ENCODE measurements at places on chromosomes 7 and 10. TPM values are rescaled to one million over a fixed set of nuclear protein-coding genes. Genes with fewer than 3 reads are reported as not detected.

- no peak for DNase-seq
- H3K4me1 ChIP-seq: peaks cover 7% of the 10 kb centered on the region
- no peak overlapping the region for H3K27ac ChIP-seq
- H3K4me3 ChIP-seq: no peak overlapping the region
- H3K27me3 ChIP-seq: no peaks in the 10 kb centered on the region
Measured at GRCh38 chr7:106203473-106203872, 81.3 kb downstream of the NAMPT start.

MEST gene
- 16.4 TPM for total RNA-seq

- DNase-seq: no peak
- no peaks in the 10 kb centered on the region for H3K36me3 ChIP-seq
- no peaks in the 10 kb centered on the region for H3K4me1 ChIP-seq
- H3K27ac ChIP-seq: no peak overlapping the region
- H3K4me3 ChIP-seq: no peak overlapping the region
- no peaks in the 10 kb centered on the region for H3K27me3 ChIP-seq
Measured at GRCh38 chr7:141427134-141427533, 124.1 kb upstream of the AGK start.

DNA sequence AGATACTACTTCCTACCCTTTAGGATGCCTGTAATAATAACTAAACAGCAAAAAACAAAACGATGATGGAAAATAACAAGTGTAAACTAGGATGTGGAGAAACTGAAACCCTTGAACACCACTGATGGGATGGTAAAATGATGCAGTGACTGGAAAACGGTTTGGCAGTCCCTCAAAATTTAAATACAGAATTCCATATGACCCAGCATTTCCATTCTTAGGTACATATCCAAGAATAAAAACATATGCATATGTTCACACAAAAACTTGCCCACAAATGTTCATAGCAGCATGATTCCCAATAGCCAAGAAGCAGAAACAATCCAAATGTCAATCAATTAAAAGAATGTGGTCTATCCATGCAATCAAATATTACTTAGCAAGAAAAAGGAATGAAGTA lies 25.8 kb downstream of the SMURF1 start:
- H3K27ac ChIP-seq: peak overlapping the region; percentile 13
- H3K4me3 ChIP-seq: no peak overlapping the region

CLCN1 gene
- total RNA-seq: not detected

DNA sequence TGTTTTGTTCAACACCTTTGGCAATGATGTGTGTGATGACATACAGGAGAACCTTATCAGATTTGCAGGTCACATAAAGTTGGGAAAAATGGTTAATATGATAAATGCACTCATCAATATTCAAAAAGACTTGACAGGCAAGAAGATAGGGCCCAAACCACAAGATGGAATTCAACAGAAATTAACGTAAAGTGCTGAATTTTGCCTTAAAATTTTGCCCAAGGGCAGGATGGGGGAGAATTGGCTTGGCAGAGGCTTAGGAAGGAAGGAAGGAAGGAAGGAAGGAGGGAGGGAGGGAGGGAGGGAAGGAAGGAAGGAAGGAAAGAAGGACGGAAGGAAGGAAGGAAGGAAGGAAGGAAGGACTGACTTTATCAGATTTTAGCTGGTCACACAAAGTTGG lies 35.3 kb downstream of the CARD11 start:
- H3K4me1 ChIP-seq: no peaks in the 10 kb centered on the region
- no peaks in the 10 kb centered on the region for H3K36me3 ChIP-seq
- no peak overlapping the region for H3K27ac ChIP-seq
- DNase-seq: no peak
- H3K27me3 ChIP-seq: no peaks in the 10 kb centered on the region

- DNase-seq: no peak
- no peak overlapping the region for H3K27ac ChIP-seq
- no peaks in the 10 kb centered on the region for H3K36me3 ChIP-seq
- no peaks in the 10 kb centered on the region for H3K27me3 ChIP-seq
- H3K4me3 ChIP-seq: no peak overlapping the region
Measured at GRCh38 chr10:62019685-62020359, 118.3 kb downstream of the ARID5B start.

GPR26 gene
- total RNA-seq: not detected

FAM25A gene
- total RNA-seq: not detected

FFAR4 gene
- total RNA-seq: not detected

- H3K27ac ChIP-seq: peak overlapping the region; percentile 93
- H3K36me3 ChIP-seq: peaks cover 3% of the 10 kb centered on the region
- no peaks in the 10 kb centered on the region for H3K27me3 ChIP-seq
- H3K4me1 ChIP-seq: peaks cover 51% of the 10 kb centered on the region
- DNase-seq: peak; percentile 56
- H3K4me3 ChIP-seq: peak overlapping the region; percentile 53
Measured at GRCh38 chr10:44950326-44951225, 9.0 kb upstream of the RASSF4 start.

CLRN3 gene
- not detected for total RNA-seq

DNA sequence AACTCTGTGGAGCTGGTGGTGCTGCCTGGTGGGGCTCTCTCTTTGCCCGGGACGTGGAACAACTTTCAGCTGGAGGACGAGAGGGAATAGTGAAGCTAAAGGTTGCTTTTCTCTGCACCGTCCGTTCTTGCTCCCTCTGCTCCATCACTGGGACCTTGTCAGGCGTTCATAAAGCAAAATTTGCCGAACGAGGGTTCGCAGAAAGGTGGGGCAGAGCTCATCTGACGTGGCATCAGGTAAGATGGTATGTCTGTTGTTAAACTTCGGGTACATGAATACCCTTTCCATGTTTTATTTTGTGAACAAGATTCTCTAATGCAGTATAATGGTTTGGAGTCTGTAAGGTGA lies 416 bp downstream of the BBS9 start:
- H3K36me3 ChIP-seq: no peaks in the 10 kb centered on the region
- H3K27me3 ChIP-seq: no peaks in the 10 kb centered on the region
- no peak overlapping the region for H3K27ac ChIP-seq
- H3K4me1 ChIP-seq: peaks cover 16% of the 10 kb centered on the region

PITX3 gene
- total RNA-seq: not detected

DNA sequence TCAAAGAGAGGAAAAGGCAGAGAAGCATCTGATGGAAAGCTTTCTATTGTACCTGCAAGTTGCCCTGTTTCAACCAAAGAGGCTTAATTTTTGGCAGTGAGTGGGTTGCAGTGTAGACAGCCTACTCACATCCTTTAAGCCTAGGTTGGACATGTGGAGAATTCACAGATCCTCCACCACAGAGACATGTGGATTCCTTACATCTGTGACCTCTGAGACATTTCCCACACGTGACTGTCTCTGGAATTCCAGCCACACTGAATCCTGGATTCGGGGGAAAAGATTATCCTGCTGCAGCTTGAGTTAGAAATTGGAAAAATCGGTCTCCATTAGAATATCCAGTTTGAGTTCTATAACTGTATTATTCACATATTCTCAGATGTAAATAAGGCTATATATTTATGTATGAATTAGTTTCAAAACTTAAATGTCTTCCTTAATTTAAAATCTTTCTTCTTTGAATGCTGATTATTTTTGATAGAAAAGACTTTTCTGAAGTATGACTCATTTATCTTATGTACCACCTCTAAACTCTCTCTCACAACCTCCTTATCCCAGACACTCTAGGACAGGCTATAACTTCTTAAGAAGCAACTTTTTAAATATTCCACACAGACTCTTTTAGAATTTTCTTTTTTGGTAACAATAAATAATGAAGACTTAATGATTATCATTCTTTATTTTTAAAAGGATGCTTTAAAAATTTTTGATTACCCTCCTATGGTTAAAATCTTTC lies 123.3 kb downstream of the TWIST1 start:
- H3K4me1 ChIP-seq: no peaks in the 10 kb centered on the region
- no peak for DNase-seq
- no peaks in the 10 kb centered on the region for H3K27me3 ChIP-seq
- H3K36me3 ChIP-seq: no peaks in the 10 kb centered on the region

All from Karpas-422 (cell line).